IMR-90 (cell line): ENCODE measurements at places on chromosomes 6 and 20. TPM values are rescaled to one million over a fixed set of nuclear protein-coding genes. Genes with fewer than 3 reads are reported as not detected.

DNA sequence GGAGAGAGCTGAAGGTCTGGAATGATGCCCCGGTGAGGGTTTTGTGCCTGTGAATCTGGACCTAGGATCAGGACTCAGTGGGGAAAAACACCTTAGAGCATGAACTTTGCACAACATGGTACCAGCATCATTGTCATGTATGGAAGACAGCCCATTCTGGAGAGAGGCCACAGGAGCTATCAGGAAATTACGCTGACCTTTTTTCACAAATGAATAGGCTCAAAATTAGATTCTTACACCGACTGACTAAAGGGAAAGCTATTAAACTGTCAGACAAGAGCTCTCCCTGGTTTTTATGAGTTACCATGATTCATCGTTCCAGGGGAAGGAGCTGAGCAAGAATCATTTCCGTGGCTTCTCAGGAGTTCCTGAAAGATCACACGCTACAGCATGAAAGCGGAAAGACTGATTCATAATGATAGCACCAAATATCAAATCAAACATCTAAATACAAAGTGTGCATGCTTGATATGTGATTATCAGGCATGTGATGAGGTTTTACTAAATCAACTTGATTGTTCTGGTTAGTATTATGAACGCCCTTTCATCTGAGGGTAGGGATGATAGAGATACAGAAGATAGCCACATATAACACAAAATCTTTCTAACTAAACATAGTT lies 224.9 kb upstream of the SMLR1 start:
- no peaks in the 10 kb centered on the region for H3K27me3 ChIP-seq
- peak overlapping the region; percentile 90 for H3K27ac ChIP-seq
- H3K4me1 ChIP-seq = peaks cover 12% of the 10 kb centered on the region
- H3K4me3 ChIP-seq = no peak overlapping the region
- DNase-seq = peak; percentile 98

GRCh38 chr20:22619272-22619671 lies 34.9 kb upstream of the FOXA2 start:
- H3K4me3 ChIP-seq = no peak overlapping the region
- H3K4me1 ChIP-seq = no peaks in the 10 kb centered on the region
- H3K36me3 ChIP-seq = no peaks in the 10 kb centered on the region
- no peak for DNase-seq
- no peaks in the 10 kb centered on the region for H3K27me3 ChIP-seq
- no peak overlapping the region for H3K27ac ChIP-seq

DNA sequence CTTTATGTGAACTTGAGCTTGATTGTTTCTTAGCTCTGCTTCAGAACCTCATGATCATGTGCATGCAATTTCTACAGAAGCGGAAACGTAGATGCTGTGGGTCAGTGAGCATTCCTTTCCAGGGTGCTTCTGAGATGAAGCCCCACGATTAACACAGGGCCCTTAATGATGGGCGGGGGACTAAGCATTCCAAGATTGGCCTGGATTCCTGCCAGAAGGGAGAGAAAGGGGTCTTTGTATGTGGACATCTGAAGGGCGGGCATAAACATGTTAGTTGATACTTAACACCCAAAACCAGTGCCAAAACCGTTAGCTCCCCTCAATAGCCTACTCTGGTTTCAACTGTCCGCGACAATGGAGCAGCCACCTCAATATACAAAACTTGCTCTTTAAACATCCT lies 46.9 kb upstream of the POU3F2 start:
- H3K27ac ChIP-seq = no peak overlapping the region
- no peak for DNase-seq
- H3K36me3 ChIP-seq = no peaks in the 10 kb centered on the region
- H3K4me3 ChIP-seq = no peak overlapping the region
- no peaks in the 10 kb centered on the region; the same call in 1 of the 2 replicates for H3K27me3 ChIP-seq
- no peaks in the 10 kb centered on the region for H3K4me1 ChIP-seq

TPX2 gene
- total RNA-seq = 72.2 and 82.2 TPM in 2 replicates
